IPS-NIHi11 (cell line): ENCODE measurements at places on chromosomes 2 and 18.

- peak; percentile 50 for DNase-seq
Observed at GRCh38 chr18:63025251-63026090, 294.1 kb downstream of the BCL2 start.

DNA sequence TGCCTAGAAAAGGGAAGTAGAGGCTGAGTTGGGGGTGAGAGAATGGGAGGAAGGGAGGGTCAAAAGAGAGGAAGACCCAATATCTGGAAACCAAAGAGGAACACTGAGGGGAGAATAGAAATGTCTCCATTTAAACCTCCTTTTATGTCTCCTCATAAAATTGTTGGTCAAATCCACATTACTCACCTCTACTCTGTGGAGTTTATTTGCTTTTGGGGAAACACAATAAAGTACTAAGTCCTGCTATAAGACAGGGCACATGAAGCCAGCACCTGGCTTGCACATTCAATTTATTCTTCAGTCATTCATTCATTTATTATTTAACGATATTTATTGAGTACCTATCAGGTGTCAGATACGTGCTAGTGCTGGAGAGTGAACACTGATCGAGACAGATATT lies 60.3 kb upstream of the NFE2L2 start:
- no peak for DNase-seq

GRCh38 chr2:124081154-124081716 lies 56.1 kb downstream of the CNTNAP5 start:
- DNase-seq: no peak

GRCh38 chr2:134758633-134759032 lies 39.8 kb upstream of the TMEM163 start:
- no peak for DNase-seq

- DNase-seq: peak; percentile 11
Observed at GRCh38 chr2:135667045-135667444, 74.6 kb upstream of the UBXN4 start.

- no peak for DNase-seq
Observed at GRCh38 chr2:209574515-209574914, 150.7 kb downstream of the MAP2 start.

DNA sequence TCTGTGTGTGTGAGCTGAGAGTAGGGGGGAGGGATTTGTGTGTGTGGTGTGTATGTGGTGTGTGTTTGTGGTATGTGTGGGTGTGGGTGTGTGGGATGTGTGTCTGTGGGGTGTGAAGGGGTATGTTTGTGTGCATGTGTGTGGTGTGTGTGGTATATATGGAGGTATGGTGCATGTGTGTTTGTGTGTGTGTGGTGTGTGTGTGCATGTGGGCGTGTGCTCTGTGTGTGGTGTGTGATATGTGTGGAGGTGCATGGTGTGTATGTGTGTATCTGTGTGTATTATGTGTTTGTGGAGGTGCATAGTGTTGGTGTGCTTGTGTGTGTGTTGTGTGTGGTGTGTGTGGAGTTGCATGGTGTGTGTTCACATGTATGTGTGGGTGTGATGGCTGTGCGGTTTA lies 106.0 kb downstream of the CMPK2 start:
- no peak for DNase-seq

- DNase-seq: no peak
Observed at GRCh38 chr2:64219149-64219548, 74.9 kb upstream of the PELI1 start.

DNA sequence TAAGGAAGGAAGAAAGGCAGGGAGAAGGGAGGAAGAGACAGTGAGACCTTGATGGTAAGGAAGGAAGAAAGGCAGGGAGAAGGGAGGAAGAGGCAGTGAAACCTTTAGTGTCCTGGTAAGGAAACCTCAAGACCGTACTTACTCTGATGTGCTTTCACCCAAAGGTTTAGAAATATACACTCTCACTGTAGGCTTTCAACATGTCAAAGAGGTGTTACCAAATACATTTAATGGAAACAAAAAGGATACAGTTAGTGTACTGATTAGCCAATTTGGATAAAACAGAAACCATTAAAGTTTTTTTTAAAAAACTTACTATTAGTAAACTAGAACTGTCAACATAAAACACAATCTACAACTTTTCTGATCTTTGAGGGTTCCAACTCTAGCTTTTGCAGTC lies 7.1 kb downstream of the FBXO15 start:
- DNase-seq: no peak

DNA sequence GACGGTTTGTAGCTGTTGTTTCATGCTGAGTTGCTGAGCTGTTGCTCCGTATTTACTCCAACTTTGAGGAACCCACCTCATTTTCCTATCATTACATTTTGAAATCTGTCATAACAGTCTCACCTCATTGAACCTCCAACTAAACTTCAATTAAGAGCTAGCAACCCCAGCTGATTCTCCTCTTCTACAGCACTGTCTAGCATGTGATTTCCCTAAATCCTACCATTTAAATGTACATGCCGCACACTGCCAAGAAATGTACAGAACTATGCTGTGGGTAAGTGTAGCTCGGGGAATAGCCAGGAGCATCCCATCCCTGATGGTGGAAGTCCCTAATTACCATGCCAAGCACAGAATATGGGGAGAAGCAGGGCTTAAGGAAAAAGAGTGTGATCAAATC lies 299.9 kb downstream of the AFF3 start:
- DNase-seq: no peak

DNA sequence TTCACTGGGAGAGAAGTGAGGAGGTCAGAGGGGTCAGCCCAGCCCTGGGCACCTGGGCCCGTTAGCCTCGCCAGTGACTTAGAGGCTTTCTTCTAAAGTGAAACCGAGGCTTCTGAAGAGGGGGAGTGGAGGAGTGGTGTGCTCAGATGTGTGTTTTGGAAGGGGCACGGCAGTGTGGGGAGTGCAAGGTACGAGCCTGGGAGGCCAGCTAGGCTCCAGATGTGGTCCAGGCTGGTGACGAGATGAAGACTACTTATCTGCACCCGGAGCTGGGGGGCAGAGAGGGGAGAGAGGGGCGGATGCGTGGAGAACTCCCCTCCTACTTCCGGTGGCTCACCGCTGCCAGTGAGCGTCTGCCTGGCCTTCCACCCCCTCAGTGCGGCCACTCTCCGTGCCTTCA lies 371.3 kb upstream of the HS6ST1 start:
- DNase-seq: no peak

GRCh38 chr2:195500879-195501278 lies 156.1 kb upstream of the SLC39A10 start:
- no peak for DNase-seq
